Fibroblast of skin of right biceps (primary cell): ENCODE measurements at places on chromosomes 4 and X.

- DNase-seq: peak; percentile 2
Measured at GRCh38 chr4:134935320-134935719, 733.7 kb upstream of the PABPC4L start.

GRCh38 chrX:15468036-15468435 is 25.1 kb downstream of the PIR start:
- peak; percentile 68 for DNase-seq

DNA sequence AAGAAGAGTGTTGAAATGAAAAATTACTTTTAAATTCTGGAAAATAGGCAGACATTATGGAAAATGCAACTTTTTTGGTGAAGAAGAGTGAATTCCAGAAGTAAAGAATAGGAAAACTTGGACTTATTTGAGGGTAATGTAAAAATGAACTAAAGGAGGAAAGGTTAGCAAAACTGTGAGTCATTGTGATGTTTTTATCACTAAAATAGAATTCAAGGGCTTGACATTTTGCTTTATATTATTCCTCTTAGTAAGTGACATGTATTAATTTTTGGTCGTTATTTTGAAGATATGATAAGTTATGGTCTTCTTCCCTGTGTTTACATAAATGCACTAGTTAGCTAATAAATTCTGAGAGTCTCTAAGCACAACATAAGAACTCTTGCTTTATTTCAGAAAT is 390.9 kb downstream of the FAT4 start:
- no peak for DNase-seq

DNA sequence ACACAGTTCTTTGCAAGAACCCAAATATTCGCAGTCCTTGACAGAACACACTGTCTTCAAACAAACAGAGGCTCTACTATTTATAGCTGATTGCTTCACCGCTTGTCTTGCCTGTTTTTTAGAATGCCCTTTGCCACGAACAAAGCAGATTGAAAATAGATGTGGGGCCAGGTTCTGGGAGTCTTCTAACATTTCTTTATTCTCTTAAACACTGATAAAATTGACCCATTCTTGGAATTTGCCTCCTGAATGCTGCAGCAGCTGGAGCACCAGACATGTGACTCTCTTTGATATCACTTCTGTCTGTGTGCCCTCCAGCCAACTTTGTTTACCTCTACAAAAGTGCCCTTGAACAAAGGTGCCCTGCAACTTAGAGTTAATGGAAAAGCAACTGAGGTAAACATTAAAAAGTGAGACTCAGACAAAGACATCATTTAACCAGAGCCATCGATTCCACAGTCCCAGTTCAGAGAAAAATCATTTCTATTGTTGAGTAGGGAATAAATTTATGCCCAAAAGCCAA is 64.2 kb upstream of the SPP1 start:
- DNase-seq: no peak

GRCh38 chrX:54602563-54602962 is 72.5 kb downstream of the GNL3L start:
- no peak for DNase-seq

DNA sequence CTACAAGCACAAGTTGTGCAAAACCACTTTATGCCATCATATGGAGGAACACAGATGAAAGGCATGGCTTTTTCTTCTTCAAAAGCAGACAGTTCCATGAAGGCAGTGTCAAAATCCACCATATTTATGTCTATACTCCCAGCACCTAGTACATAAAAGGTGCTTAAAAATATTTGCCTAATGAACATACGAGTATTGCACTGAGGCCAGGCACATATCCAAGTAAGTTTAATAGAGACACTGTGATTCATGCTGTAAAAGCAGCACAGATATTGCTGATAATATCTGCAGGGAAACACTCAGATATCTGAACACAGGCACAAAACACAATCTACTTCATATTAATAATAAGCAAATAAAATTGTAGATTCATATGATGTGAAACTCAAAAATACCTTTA is 48.1 kb upstream of the CXCL8 start:
- DNase-seq: peak; percentile 25

GRCh38 chrX:21490341-21490740 is 116.1 kb downstream of the CNKSR2 start:
- no peak for DNase-seq

- no peak for DNase-seq
Measured at GRCh38 chr4:1795299-1796195, 2.5 kb downstream of the FGFR3 start.

DNA sequence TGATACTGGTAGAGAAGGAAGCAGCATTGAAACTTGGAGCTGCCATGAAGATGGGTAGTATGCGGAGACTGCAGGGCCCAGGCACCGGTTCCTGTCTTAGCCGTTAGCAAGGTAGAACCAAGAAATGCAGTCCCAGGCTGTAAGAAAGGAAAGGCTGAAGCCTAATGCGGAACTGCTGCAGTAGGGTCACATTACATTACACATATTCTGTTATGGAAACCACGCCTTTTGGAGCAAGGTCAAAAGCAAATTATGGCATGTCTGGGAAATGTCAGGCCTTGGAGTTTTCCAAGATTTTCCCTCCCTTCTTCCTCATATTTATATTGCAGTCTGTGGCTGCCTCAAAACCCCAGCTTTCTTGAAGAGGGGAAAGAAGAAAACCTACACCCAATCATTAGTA is 204.8 kb upstream of the RASGEF1B start:
- DNase-seq: no peak

DNA sequence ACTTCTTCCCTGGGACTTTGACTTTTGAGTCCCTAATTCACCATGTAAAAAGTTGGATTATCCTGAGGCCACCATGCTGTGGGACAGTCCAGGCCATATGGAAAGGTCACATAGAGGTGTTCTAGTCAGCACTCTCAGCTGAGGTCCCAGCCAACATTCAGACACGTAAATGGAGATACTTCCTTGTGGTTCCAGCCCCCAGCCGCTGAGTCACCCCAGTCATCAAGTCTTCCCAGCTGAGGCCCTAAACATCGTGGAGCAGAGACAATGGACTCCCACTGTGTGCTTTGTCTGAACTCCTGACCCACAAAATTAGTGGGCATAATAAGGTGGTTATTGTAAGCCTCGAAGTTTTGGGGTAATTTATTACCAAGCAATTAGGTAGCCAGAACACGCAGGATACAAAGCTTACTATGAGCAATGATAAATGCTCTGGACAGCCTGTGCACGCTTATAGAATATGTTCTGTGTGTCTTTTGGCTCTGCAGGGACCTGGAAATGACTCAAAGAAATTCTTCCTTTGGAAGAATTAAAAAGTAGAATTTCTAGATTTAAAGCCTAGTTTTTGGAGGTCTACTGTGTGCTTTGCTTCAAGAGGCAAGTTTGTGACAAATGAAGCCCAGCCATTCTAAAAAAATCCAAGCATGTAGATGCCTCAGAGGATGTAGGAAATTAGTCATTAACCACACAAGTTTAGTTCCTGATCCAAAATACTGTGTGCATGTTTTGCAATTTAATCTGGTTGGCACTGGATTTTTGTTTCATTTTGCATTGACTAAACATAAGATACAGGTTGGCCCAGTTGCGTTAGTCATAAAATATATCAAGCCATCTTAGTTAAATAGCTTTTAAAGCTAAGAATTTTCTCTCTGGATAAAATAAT is 33.2 kb upstream of the SLC9A7 start:
- peak; percentile 95 for DNase-seq

GRCh38 chr4:1239950-1240307 is 9.0 kb downstream of the CTBP1 start:
- DNase-seq: no peak

GRCh38 chr4:174593701-174594100 is 71.4 kb upstream of the HPGD start:
- DNase-seq: no peak

GRCh38 chr4:153572609-153573008 is 106.4 kb downstream of the TMEM131L start:
- no peak for DNase-seq

DNA sequence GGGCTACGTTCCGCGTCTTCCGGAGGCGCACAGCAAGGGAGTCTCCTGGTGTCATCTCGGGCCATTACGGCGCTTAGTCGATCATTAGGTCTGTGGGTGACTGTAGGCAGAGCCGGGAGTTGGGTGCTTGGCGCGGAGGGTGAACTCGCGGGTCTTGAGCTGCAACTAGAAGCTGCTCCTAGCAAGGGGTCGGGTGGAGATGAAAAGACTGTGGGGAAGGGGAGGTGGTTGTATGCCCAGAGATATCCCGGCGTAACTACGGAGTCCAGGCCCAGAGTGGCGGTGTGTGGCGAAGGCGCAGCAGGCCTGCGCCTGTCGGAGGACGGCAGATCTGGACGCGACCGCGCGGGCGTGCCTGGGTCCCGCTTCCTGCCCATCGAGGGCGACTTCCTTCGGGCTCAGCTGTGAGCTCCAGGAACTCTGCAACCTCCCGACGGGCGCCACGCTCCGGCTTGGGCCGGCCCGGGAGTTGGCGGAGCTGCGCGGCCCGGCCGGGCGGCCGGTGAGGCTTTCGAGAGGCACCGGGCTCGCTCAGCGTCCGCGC is 2.7 kb upstream of the NKX3-2 start:
- DNase-seq: no peak

- no peak for DNase-seq
Measured at GRCh38 chr4:116020141-116020722, 906.8 kb upstream of the NDST4 start.

DNA sequence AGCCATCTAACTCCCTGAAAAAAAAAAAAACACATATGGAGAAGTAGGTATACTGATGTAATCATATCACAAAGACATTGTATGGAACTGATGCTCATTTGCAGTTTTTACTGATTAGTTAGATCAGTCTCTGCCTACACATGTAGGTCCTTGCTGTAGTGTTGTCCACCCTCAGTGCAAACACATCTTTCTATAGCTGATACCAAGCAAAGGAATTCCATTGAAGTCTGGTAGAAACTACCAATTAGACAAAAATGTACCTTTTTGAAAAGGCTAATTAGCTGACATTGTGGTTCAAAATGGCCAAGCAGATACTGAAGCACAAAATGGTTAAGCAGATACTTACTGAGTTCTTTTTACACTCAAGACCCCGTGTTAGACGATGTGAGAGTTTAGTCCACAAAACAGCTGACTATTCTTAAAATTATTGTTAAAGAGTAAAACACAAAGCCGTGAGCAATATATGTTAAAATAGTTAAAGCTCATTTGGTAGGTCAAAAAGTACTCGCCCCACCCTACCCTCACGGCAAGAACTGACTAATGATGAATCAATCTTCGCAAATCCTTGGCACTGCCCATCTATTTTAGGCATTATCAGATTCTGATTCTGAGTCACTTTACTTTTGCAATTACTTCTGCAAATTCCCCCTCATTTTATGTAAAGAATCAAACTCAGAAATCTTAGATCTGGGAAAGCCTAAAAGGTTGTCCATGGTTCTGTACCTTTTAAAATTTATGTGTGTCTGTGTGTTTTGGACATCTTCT is 40.4 kb downstream of the COL4A6 start:
- peak; percentile 20 for DNase-seq

DNA sequence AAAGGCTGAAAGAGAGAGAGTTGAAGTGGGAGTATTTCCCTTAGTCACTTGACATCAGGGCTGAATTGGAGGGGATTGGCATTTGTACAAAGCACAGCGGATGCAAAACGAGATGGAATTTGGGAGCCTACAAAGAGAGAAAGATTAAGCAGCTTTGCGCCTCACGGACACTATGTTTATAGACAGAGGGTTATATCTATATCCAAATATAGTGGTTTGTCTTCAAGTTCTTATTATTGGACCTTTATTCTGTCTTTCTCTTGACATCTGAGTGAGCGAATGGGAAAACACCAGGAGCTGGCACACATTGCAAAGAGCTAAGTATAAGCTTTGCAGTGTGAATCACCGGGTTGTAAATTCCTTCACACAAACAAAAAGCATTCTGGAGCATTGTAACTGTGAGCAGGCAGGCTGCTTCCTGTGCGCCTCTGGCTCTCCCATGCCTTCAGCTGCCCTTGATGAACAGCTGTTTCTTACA is 500.2 kb downstream of the STIM2 start:
- DNase-seq: peak; percentile 51

DNA sequence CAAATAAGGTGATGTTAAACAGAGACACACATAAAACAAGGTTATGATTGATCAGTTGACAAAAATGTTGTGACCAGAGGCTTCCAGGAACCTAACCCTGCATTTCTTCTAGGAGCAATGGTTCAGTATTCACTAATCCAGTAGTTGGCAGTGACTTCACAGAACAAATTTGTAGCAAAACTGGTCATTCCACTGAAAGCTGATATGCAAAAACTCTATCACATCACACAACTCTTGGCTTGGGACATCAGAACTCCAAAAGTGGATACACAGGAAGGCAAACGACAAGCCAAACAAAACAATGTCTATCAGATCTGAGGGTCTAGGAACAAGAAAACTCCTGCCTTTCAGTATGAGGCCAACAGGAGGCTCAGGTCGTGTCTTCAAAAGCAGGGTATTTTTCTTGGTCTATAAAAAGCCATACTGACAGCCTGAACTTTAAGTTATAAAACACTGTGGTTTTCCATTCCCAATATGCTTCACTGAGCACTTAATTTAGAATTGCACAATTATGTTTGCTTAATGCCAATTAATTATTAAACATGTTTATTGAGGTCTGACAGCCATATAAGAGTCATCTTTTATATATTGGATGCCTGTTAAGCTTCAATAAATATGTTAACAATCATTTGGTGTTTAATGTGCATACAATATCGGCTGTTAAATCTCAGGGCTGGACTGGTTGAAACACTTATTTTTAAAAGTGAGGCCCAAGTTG is 45.6 kb downstream of the SOD3 start:
- DNase-seq: no peak

GRCh38 chrX:134706138-134706537 is 47.9 kb upstream of the PLAC1 start:
- no peak for DNase-seq

DNA sequence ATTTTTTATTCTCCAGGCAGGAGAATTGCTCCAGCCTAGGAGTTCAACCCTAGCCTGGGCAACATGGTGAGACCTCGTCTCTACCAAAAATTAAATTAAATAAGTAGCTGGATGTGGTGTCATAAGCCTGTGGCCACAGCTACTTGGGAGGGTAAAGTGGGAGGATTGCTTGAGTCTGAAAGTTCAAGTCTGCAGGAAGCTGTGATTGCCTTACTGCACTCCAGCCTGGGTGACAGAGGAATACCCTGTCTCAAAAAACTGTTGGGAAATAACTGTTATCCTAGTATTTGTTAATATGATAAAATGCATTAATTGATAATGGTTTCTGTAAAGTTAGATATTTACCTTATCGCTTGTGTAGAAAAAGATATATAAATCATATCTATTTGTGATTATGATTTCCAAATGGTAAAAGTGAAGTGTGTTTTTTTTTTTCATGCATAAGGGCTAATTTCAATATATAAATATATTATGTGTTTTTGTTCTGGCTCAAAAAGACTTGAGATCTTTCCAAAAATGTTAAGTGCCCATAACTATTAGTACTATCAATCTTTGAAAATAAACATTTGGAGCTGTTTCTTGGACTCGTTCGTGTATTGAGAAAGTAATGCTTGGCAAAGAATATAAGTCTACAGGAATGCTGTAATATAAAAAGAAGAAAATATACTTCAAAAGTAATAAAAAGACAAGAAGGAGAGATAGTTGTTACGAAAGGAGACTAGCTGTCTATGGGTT is 396.6 kb downstream of the ADGRL3 start:
- no peak for DNase-seq

DNA sequence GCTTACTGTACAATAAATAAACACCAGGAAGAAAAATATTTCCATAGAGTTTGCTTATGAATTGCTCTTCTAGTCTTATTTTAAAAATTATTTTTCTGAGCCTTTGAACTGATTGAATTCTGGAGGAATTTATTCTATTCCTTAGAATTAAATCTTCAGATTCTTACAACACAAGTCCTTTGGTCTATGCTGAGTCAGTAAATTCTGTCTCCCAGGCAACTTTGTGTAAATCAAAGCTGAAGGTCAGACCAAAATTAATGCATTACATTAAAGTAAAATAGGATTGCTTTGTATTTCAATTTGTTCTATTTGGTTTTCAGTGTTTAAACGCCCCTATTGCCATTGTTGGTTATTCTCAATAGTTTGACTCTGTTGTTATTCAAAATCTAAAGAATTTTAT is 26.8 kb upstream of the STPG2 start:
- DNase-seq: no peak
